ENCODE measurements at places on chromosomes 7 and 10.

DNA sequence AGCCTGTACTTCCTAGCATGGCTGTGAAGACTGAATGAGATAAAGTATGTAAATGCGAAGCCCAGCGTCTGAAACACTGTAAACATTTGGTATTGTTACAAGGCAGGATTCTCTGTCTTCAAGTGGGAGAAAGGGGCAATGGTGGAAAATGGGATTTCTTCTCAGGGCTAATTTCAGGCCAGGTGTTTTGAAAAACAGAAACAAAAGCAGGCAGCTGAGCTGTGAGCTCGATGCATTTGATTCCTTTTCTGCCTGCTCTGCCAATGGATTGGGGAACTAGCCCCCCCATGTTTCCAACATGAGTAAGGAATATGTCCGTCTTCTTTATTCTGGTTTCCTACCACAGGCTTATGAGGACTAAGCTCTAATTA is 732.1 kb upstream of the AUTS2 start:
- H3K27ac ChIP-seq = no peak overlapping the region
- no peak for DNase-seq
- no peaks in the 10 kb centered on the region for H3K27me3 ChIP-seq

GRCh38 chr10:119209035-119209735 is 1.8 kb downstream of the GRK5 start:
- peak overlapping the region; percentile 76 for H3K27ac ChIP-seq
- peaks cover 68% of the 10 kb centered on the region for H3K4me1 ChIP-seq
- H3K4me3 ChIP-seq = peak overlapping the region; percentile 87
- H3K27me3 ChIP-seq = no peaks in the 10 kb centered on the region
- peak; percentile 68 for DNase-seq

DNA sequence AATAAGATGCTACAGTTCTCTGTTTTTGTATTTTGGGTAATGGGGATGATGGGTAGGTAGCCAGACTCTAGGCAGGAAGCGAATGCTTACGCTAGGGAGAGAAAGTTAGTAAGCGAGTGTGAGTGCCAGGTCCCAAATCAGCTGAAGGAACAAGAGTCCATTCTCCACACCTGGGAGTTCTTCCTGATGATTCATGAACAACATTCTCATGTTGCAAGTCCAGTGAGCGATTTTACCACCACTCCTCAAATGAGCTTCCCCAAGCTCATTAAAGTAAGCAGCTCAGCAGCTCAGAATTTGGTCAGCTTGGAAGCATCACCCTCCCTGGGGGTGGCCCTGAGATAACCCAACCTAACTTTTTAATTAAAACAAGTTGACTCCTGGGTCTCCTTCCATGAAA is 27.3 kb downstream of the SH3PXD2A start:
- H3K36me3 ChIP-seq = no peaks in the 10 kb centered on the region
- peaks cover 7% of the 10 kb centered on the region for H3K4me1 ChIP-seq
- DNase-seq = no peak
- H3K27ac ChIP-seq = no peak overlapping the region
- H3K27me3 ChIP-seq = peaks cover 25% of the 10 kb centered on the region

- no peak overlapping the region for H3K27ac ChIP-seq
- no peak overlapping the region for H3K4me3 ChIP-seq
- no peaks in the 10 kb centered on the region for H3K4me1 ChIP-seq
- H3K27me3 ChIP-seq = no peaks in the 10 kb centered on the region
These were observed 172.6 kb upstream of the SP8 start for GRCh38 chr7:20959281-20959680.

DNA sequence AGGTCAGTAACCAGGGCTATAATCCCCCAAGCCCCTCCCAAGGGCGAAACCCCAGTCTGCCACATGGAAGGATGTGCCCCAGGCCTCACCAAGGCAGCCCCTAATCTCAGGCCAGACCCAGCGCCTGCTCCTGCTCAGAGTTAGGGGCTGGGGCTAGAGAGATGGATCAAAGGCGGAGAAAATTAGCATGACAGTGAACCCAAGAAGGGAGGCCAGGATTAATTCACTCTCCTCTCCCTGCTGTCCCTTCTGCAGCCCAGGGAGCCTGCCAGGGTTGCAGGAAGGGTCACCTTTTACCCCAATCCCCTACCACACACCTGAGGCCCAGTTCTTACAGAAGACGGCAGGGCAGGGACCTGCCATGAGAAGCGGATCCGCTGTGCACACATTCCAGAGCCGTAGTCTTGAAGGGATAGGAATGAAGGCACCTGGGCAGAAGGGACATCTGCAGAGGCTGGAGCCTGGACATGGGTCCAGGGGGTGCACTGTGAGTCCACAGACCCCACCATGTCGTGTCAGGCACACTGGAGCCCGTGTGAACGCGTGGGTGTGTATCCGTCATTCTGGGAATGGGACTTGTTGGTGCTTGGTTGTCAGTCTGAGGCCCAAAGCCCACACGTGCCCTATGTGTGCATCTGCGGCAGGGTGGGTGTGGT is 11.9 kb upstream of the ZMIZ1 start:
- H3K4me3 ChIP-seq = no peak overlapping the region
- no peaks in the 10 kb centered on the region for H3K27me3 ChIP-seq
- H3K27ac ChIP-seq = no peak overlapping the region
- H3K4me1 ChIP-seq = no peaks in the 10 kb centered on the region

- H3K27ac ChIP-seq = no peak overlapping the region
- no peak for DNase-seq
- no peak overlapping the region for H3K4me3 ChIP-seq
- H3K27me3 ChIP-seq = peaks cover 2% of the 10 kb centered on the region
- no peaks in the 10 kb centered on the region for H3K36me3 ChIP-seq
These were observed 69.3 kb downstream of the ABRAXAS2 start for GRCh38 chr10:124870854-124871425.

DNA sequence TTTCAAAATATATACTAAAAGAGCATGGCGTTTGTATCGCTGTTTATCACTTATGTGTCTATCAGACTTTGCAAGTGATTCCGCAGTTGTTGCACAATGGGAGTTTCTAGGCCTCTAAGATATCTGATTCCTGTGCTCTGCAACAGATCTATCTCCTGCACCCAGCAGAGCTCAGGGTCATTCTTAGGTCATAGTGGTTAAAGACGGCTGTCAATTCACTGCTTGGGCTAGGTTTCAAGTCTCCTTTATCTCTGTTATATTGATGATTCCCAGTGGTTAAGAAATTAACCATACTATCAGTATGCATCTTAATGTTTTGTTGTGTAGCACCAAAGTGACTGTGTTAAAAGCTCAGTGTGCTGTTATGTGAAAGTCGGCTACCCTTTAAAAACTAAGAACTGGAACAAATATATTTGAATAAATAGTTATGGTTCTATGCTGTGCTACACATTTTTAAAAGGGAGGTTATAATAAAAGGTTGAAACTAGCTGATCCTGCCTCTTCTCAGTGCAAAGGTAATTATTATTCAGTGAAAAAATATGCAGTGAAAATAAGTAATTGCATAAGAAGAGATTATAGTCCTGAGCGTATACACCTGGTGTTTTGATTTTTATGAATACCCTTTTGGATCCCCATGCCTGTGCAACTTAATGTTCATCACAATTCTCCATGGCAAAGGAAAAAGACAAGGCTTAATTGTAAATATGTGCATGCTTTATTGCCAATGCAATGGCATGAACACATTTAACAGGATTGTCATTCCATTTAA is 24.0 kb downstream of the HOXA1 start:
- H3K27ac ChIP-seq = no peak overlapping the region
- no peak for DNase-seq

DNA sequence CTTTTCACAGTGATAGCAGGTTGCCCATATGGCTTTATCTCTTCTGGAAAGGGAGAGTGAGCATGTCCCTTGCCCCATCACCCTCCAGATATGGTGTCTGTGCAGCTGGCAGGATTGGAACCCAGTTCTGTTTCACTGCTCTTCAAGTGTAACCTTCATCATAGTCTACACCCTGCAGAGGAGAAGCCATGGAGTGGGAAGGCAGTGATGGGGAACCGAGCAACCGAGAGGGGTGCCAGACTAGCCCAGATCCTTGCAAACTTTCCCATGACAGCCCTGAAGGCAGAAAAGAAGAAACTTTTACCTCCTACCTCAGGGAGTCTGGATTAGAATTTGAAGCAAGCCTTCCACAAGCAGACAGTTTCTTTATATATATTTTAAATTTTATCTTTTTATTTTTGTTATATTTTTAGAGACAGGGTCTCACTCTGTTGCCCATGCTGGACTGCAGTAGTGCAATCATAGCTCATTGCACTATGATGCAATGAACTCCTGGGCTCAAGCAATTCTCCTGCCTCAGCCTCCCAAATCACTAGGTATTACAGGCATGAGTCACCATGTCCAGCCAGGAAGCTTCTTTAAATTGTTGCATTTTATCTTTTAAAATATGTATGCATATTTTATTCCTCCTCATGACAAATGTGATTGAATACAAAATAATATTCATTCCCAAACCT is 133.3 kb downstream of the KCNMA1 start:
- no peak overlapping the region for H3K27ac ChIP-seq
- peaks cover 20% of the 10 kb centered on the region for H3K27me3 ChIP-seq
- DNase-seq = no peak
- H3K36me3 ChIP-seq = no peaks in the 10 kb centered on the region
- H3K4me1 ChIP-seq = no peaks in the 10 kb centered on the region

GRCh38 chr10:44325157-44325556 is 59.7 kb downstream of the CXCL12 start:
- H3K27me3 ChIP-seq = peaks cover 3% of the 10 kb centered on the region
- no peak overlapping the region for H3K4me3 ChIP-seq
- no peaks in the 10 kb centered on the region for H3K36me3 ChIP-seq
- H3K27ac ChIP-seq = no peak overlapping the region
- DNase-seq = no peak

DNA sequence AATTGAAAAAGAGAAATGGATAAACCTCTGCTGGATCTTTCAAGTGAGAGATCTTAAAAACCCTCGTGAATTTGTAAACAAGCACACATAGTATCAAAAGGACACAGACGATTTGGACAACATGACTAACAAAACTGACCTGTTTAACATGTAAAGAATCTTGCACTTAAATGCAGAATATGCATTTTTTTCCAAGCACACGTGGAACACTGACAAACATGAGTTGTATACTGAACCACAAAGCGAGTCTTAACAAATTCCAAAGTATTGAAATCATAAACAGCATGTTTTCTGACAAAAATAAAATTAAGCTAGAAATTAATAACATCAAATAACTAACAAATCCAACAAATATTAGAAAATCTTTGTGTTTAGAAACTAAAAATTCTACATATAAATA is 65.0 kb upstream of the ZNF746 start:
- H3K27me3 ChIP-seq = no peaks in the 10 kb centered on the region
- peaks cover 15% of the 10 kb centered on the region for H3K4me1 ChIP-seq
- H3K36me3 ChIP-seq = peaks cover 56% of the 10 kb centered on the region
- no peak overlapping the region for H3K27ac ChIP-seq
- no peak overlapping the region for H3K4me3 ChIP-seq

DNA sequence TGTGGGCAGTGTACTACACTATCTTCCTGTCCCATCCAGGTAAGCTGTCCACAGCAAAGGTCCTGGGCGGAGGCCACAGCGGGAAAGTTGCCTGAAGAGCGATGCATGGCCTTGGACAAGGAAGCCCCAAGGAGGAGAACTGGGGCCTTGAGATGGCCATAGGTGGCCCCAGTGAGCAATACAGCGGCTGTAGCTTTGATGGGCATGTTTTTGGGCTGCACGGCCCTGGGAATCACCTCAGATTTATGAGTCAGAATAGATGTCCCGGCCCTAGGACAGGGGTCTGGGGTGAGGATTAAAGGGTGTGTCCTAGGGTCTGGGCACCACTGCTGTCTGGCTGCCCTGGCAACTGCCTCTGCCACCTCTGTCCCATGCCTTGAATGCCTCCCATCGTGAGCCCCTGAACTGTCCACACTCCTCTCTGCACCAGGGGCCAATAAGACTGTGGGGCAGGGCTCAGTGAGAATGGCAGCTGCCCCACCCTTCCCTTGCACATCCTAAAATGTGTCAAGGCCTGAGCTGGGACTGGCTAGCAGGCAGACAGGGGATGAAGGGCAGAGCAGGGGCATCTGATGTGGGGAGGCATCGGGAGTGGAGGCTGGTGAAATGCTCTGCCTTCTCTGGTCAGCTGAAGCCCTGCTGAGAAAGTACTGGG is 9.4 kb upstream of the IRF5 start:
- H3K36me3 ChIP-seq = peaks cover 1% of the 10 kb centered on the region
- H3K27ac ChIP-seq = no peak overlapping the region
- H3K27me3 ChIP-seq = peaks cover 12% of the 10 kb centered on the region
- no peak overlapping the region for H3K4me3 ChIP-seq
- H3K4me1 ChIP-seq = peaks cover 11% of the 10 kb centered on the region

DNA sequence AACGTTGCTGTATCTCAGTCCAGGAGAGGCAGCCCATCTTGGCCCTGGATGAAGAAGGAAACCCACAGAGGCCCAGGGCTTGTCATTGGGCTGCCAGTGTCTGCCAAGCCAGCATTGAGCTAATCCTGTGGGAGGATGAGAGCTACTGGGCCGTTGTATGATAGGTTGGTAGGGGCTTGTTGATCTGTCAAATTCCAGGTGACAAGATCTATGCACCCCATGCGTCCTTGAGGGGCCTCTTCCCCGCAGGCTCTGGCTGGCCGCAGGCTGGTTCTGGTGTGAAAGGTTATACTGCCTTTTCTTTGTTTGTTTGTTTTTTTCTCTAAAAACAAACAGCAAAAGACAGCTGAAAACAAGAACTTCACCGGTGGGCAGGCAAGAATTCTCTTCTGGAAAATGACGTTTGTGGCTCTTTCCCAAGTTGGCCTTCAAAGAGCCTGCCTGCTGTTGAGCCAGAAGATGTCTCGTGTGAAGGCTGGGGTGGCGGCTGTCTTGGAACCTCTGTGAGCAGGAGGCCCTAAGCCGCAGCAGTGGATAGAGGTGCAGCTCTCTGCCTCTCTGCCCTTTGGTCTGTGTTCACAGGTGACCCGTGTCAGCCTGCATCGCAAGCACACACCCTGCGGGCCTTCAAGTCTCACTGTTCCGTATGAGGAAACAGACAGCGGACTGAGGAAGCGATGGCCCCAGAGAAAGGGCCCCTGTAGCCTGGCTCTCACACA is 23.3 kb downstream of the CYP17A1 start:
- peak overlapping the region; percentile 94 for H3K27ac ChIP-seq
- H3K27me3 ChIP-seq = no peaks in the 10 kb centered on the region
- no peak for DNase-seq
- peaks cover 36% of the 10 kb centered on the region for H3K36me3 ChIP-seq

- H3K27ac ChIP-seq = no peak overlapping the region
- peak; percentile 42 for DNase-seq
- peaks cover 12% of the 10 kb centered on the region for H3K27me3 ChIP-seq
- no peak overlapping the region for H3K4me3 ChIP-seq
These were observed 88.2 kb downstream of the ELFN1 start for GRCh38 chr7:1758028-1758858.

GRCh38 chr10:47383261-47384147 is 589 bp downstream of the ZNF488 start:
- H3K4me1 ChIP-seq = peaks cover 32% of the 10 kb centered on the region
- H3K27ac ChIP-seq = no peak overlapping the region
- H3K4me3 ChIP-seq = peak overlapping the region; percentile 76
- H3K36me3 ChIP-seq = no peaks in the 10 kb centered on the region
- peaks cover 37% of the 10 kb centered on the region for H3K27me3 ChIP-seq
- DNase-seq = no peak

GRCh38 chr10:49679480-49679893 is at the start of gene C10orf53:
Gene C10orf53 (plus strand): TSS chr10:49679651. CDS start chr10:49679698, 47 bp downstream.
- peaks cover 43% of the 10 kb centered on the region for H3K27me3 ChIP-seq
- H3K4me1 ChIP-seq = no peaks in the 10 kb centered on the region
- no peaks in the 10 kb centered on the region for H3K36me3 ChIP-seq
- no peak within 1 kb of the TSS for H3K27ac ChIP-seq
- DNase-seq = peak; percentile 47
- peak within 1 kb of the TSS; percentile 18 for H3K4me3 ChIP-seq

All from activated CD8-positive, alpha-beta T cell treated with anti-CD3 and anti-CD28 coated beads, Interleukin-2, amount 10 ng/mL, durations not matched to agents 7 days and 5 days (primary cell).